ENCODE measurements at places on chromosomes 7 and 10.

GRCh38 chr7:16697507-16698199 lies 51.7 kb downstream of the BZW2 start:
- no peak for DNase-seq

DNA sequence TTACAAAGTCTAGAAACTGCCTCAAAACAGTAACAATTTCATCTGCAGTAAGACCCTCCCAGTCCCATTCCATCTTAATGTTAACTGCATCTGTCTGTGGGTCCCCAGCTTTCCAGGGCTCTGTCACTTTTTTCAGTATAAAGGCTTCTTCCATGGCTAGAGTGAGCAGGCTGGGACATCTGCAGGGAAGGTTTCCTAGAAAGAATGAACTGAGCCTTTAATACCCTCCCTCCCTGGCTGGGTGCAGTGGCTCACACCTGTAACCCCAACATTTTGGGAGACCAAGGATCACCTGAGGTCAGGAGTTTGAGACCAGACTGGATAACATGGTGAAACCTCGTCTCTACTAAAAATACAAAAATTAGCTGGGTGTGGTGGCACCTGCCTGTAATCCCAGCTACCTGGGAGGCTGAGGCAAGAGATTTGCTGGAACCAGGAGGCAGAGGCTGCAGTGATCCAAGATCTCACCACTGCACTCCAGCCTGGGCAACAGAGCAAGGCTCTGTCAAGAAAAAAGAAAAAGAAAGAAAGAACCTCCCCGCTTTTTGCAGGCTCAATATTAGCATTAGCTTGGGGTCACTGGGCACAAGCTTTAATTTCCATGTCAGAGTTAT lies 3.4 kb downstream of the ERV3-1 start:
- DNase-seq = no peak

GRCh38 chr10:98013776-98014175 lies 16.6 kb downstream of the CRTAC1 start:
- no peak for DNase-seq

GRCh38 chr7:93327006-93327633 lies 95.0 kb downstream of the VPS50 start:
- peak; percentile 84 for DNase-seq

DNA sequence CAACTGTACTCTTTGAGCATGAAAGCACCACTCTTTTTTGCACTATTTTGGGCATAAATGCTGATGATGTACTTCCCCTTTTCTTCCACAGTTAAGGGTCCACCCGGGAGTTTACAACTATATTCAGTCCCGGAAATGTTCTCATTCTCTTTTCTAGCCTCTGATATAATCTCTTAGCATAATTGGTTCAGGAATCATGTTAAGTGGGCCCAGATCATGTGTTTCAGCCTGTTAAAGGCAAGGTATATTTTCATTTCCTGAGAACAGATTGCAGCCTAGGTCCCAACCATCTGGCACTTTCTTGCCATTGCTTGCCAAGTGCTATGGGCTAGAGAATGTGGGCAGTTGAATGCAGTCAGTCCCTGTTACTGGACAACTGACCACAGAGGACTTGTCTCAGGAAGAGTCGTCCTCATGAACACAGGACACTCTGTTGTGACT lies 111.4 kb upstream of the GLCCI1 start:
- DNase-seq = no peak

GRCh38 chr10:50033481-50033880 lies 34.3 kb upstream of the WASHC2A start:
- no peak for DNase-seq

DNA sequence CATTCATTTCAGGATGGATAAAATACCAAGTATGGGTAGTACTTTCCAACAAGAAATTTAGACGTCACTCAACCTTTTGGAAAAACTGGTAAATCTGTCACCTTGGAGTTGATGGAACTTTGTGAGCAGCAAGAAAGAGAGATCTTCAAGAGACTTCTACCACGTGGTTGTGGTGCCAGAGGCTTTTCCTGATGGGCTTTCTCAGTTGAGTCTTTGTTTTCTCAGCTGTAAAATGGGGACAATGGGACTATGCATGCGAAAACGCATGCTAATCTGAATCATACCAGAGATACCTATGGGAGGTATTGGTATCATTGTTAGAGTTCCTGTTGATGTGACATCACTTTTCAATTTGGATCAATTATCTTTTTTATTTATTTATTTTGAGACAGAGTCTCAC lies 59.4 kb downstream of the THNSL1 start:
- no peak for DNase-seq

DNA sequence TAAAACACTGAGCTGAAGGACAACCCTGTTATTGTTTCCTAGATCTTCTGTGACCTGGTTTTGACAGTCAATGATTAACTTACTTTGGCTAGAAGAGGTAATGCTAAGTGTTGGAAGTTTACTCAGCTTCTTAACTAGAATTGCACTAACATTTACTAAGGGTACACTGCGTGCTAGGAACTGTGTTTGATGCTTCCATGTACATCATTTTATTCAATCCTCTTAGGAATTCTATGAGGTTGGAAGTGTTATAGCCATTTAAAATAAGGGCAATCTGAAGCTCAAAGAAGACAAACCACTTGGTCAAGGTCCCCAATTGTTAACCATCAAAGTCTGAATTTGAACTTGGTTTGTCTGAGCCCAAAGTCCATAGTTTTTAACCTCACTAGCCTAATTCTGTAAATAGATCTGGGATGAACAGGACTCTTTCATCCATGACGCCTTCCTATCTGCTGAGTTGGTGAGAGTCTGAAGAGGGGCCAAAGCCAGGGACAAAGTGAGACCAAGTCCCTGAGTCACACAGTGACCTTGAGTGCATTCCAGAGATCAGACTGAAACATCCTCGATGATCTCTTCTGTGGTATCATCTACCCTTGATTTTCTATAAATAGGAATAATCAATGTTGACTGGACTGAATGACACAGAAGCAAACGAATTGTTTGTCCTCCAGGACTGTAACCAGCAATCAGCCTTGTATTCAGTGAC lies 29.2 kb upstream of the ZNRF2 start:
- DNase-seq = no peak

DNA sequence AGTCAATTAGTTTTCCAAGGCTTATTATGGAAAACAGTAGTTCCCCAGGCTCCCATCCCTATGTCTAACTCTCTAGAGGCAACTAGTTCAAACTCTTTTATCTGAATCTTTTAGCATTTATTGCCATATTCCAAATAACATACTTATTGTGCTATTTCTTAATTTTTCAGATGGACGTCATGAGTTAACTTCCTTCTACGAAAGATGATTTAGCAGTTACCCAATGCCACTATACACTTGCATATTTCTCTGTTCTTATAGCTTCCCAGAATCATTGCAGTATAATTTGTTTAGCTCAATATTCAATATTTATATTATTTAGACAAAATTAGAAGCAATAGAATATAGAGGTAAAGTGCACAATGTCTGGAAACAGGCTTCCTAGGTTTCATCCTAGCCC lies 52.8 kb downstream of the REEP3 start:
- no peak for DNase-seq

- no peak for DNase-seq
Observed at GRCh38 chr10:49289480-49289879, 9.5 kb upstream of the C10orf71 start.

GRCh38 chr10:62726142-62726541 lies 78.4 kb upstream of the ADO start:
- peak; percentile 21 for DNase-seq

DNA sequence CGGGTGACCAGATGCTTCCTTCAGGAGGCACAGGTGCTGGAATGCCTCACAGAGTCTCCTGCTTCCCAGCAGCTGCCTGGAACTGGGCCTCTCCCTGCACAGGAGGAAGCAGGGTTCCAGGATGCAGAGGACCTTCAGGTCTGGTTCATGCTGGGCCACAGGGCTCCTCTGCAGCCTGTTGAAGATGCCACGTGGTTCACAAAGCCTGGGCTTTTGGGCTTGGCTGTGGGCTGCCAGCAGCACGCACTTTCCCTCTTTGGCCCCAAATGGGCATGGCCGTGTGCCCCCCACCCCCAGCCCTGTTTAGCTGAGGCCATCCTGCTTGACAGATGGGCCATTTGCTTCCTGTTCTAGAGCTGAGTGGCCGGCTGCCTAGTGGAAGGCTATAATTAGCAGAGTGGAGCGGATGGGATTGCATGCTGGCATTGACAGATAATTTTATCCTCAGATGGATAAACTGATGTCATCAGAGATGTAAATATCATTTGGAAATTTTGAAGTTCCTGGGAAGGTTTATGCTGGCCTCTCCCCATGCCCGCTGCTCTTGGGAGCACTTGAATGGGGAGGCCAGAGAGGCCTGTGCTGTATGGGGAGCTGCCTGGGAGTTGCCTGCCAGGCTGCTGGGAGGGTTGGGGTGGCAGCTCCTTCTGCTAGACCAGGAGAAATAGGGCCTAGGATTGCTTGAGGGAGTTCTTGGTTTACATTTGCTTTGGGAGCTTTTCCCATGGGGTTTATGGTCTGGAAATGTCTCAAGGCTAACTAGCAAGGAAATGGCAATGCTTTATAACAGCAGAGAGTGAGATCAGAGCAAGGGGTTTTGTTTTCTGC lies 28.2 kb downstream of the TSPAN15 start:
- DNase-seq = no peak

GRCh38 chr7:15128716-15129115 lies 226.2 kb upstream of the DGKB start:
- no peak for DNase-seq

GRCh38 chr10:88149906-88150305 lies 286.5 kb downstream of the PTEN start:
- no peak for DNase-seq

GRCh38 chr7:120055300-120055699 lies 217.7 kb upstream of the KCND2 start:
- DNase-seq = peak; percentile 92

DNA sequence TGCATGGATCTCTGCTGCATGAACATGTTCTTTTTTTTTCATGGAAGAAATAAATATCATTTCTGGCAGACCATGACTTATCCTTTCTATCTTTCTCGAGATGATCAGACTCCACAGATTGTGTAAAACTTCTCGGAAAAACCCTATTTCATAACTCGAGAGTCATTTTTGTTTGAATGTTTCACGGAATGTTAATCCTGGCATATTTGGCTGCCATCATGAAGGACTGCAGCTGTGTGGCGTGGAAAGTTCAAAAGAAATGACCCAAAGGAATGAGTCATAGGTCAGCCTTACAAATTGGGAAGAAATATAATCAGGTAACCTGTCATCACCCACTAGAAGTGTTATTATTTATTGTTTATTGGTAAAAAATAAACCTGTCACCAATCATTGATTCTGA lies 566.8 kb downstream of the SDK1 start:
- DNase-seq = no peak

DNA sequence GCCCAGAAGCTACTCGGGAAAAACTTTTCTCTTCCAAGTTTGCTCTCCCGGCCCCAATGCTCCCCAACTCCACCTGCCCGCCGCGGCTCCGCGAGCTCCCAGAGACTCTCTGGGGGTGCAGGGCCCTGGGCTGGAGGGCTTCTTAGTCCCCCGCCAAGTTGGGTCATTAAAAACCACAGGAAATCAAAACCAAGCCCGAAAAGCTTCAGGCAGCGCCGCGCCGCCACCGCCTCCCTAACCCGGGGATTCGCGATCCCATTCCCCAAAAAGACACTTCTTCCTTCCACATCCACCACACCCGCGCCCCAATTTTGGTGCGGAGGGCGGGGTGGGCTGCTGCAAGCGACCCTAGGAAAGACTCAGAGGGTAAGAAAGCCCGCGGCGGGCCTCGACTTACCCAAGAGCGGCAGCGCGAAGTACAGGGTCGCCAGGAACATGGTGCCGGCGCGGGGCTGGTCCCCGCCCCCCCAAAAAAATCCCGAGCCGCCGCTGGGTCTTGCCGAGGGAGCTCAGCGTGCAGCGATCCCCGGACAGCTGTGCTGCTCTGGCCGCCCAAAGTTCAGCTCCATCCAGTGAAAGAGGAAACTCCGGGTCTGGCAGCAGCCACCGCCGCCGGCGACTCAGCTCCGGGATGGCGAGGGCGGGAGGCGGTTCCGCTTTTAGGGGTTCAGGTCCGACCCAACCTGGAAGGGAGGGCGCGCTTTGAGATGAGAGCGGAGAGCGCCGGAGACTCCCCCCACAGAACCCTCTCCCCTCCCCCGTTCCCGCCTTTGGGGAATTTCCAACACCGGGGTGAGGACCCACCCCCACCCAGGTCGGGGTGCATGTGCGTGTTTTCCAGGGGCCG lies 1.2 kb downstream of the GFRA1 start:
- no peak for DNase-seq

GRCh38 chr7:76267894-76268183 lies 34.6 kb upstream of the HSPB1 start:
- no peak for DNase-seq

GRCh38 chr10:10605551-10606081 lies 412.1 kb upstream of the CELF2 start:
- DNase-seq = peak; percentile 34

DNA sequence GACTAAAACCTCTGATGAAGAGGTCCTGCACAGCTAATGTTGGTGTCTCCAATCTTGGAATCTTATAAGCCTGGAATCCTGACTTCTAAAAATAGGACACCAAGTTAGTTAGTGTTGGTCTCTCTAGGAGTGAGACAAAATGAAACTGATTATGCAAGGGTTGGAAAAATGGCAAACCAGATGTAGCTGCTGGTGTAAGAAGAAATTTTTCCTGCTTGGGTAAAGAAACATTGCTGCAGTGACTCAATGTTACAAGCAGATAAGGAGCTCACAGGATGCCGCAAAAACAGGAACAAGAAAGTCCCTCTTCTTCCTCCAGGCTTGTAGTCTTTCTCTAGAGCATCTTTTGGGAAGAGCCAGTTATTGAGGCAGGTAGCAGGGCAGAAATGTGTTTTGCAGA lies 449.0 kb downstream of the ETV1 start:
- no peak for DNase-seq

DNA sequence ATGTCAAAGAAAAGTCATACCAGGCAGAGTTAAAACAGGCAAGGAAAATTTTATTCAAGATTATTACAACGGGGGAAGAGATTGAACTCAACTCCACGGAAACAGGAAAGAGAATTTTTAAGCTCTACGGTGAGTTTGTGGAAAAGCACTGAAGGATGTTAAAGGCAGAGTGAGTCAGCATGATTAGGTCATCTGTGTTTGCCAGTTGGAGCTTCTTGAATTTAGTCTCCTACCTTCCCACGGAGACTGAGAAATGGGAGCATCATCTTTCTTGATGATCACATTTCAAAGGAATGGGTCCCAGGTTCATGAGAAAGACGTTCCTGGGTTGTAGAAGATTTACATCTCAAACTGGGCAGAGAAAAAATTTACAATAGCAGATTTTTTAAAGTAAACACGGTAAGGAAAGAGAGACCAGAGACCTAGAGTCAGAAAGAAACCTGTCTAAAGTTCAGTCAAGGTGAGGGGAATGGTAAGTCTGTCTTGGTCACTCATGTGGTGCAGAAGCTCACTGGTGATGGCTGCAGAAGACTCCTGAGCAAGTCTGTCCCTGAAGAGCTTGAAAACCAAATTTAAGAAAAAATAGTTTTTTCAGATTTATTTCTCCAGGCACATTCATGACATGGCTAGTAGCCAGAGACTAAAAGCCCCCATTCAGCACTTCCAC lies 516.9 kb upstream of the LRRN3 start:
- DNase-seq = peak; percentile 88

GRCh38 chr7:44629829-44630522 lies 23.5 kb downstream of the OGDH start:
- no peak for DNase-seq

DNA sequence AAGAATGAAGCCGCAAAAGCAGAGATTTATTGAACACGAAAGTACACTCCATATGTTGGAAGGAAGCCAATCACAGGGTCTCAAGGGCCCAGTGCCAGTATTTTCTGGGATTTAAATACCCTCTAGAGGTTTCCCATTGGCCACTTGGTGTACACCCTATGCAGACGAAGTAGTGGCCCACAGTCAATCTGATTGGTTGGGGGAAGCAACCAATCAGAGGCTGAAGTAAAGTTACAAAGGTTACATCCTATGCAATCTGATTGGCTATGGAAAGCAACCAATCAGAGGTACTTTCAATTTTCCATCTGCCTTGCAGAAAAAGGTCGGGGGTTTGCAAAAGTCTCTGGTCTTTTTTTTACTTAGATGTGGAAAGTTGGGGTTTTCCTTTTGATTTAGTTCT lies 481.3 kb upstream of the NRP1 start:
- DNase-seq = no peak
